HS-5 (cell line): ENCODE measurements at places on chromosomes 11 and 22.

DNA sequence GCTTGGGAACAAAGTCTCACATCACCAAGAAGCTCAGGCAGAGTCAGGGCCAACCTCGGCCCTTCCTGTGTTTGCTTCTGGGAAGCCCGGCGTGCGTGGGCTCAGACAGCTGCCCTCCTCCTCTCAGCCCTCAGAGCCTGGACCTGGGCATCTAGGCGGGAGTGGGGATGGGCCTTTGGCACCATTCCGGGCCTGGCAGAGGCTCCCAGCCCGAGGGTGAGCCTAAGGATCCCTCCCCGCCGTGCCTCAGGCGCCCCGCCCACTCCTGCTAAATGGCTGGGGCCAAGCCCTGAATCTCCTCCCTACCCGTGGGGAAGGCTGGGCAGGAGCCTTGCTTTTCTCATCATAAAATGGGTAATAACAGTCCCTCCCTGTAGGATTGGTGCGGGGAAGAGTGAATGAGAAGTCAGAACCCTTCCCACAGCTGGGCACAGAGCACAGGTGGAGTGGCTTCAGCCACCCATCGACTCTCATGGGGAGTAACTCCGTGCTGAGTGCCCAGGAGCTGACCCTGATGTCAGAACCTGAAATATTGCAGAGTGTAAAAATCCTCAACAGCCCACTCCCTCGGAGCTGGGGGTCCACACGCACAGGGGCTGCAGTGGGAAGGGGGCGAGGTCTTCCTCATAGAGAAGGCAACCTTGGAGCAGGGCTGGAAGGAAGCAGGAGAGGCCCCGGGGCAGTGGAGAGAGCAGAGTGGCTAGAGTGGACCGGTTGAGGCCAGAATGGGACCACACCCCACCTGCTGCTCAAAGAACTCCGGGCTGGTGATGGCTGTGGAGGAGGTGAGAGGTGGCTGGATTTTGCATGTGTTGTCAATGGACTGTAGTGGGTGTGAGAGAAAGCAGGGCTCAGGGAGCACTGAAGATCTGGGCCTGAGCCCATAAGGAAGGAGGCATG is 18.8 kb upstream of the CDKN1C start:
- DNase-seq = no peak

DNA sequence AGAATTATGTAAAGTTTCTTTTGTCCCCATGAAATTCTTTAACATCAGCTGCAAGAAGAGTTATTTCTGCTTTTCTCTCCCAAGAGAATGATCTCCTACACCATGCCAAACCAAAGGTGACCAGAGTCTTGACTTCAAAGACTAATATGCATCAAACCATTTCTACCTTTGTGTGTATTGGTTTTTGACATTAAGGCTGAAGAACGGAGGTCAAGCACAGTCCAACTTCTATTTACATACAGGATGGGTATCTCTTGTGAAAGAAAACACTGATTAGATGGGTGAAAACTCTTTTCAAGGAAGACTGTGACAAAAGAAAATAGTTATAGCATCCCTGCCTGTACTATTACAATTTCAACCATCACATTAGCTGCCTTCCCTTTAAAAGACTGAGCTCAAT is 256.3 kb downstream of the CADM1 start:
- DNase-seq = no peak

GRCh38 chr22:36586852-36587251 is 57.9 kb upstream of the EIF3D start:
- no peak for DNase-seq

- peak; percentile 90 for DNase-seq
Observed at GRCh38 chr22:30705710-30706651, 11.3 kb downstream of the OSBP2 start.

GRCh38 chr11:7974668-7975067 is 9.4 kb upstream of the NLRP10 start:
- DNase-seq = no peak

DNA sequence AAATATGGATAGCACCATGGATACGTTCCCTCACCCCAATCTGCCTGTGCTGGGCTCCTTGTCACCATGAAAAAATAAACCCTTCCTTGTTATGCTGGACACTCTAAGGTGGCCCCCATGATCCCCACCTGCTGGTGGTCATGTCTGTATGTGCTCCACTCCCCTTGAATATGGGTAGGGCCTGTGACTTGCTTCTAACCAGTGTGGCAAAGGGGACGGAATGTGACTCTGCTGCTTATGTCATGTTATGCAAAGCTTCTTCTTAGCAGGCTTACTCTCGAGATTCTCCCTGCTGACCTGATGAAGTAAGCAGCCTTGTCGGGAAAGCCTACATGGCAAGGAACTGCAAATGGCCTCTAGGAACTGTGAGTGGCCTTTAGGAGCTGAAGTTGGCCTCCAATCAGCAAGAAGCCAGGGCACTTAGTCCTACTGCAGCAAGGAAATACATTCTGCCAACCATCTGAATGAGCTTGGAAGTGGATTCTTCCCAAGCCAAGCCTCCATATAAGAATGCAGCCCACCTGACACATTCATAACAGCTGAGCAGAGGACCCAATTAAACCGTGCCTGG is 159.9 kb downstream of the CCDC34 start:
- DNase-seq = no peak

DNA sequence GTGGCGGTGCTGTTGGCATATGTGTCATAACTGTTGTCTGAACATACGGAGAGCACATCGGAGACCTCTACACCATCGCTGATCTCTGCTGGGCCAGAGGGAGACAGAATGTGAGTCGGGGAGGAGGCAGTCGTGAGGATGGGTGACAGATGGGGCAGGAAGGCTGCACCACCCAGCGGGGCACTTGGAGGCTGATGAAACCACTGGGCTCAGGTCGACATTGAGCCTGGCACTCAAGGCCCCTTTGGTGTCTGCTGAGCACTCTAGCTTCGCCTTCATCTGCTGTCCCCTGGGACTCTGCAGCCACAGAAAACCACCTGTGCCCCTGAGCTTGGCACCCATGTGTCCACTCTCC is 2.5 kb upstream of the KLHL35 start:
- no peak for DNase-seq

DNA sequence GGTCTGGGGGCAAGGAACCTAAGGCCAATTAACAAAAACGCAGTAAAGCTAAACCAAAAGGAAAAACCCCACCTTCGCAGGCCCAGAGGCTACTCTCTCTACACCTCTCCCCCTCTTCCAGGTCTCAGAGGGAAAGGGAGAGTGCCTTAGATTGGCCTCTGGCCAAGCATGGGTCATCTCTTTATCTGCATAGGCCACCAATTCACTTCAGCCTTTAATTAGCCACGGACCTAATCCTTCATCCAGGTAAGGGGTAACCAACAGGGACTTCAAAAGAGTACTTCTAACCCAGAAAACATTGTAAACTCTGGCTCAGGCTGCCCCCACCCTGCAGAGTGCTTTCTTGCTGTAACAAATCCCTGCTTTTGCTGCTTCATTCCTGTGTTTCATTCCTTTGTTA is 9.4 kb downstream of the VSTM5 start:
- DNase-seq = no peak

DNA sequence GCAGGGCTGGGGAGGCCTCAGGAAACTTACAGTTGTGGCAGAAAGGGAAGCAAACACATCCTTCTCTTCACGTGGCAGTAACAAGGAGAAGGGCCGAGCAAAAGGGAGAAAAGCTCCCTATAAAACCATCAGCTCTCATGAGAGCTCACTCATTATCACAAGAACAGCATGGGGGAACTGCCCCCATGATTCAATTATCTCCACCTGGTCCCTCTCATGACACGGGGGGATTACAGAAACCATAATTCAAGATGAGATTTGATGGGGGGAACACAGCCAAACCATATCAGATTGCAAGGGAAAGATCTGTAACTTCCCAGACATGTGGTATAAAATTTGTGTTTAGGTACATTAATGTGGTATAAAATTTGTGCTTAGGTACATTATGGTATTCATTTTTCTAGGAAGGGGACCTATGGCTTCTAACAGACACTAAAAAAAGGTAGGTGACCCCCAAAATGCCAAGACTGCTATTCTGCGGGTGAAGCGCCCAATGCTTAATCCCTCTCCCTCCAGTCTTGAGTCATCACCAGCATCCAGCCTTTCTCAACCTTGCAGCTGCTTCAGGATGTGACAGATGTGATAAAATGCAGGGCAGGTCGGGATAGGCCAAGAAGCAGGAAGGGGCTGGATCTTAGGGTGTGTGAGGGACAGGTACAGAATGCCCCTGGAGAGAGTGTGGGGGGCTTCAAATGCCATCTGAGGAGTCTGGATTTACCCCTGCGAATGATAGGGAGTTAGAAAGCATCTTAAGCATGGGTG is 57.7 kb upstream of the AMPD3 start:
- no peak for DNase-seq

- no peak for DNase-seq
Observed at GRCh38 chr11:72475381-72475780, 41.0 kb upstream of the CLPB start.

- DNase-seq = no peak
Observed at GRCh38 chr22:39725351-39726035, 154.9 kb downstream of the CACNA1I start.

- DNase-seq = no peak
Observed at GRCh38 chr22:36175892-36176291, 15.3 kb upstream of the APOL3 start.

DNA sequence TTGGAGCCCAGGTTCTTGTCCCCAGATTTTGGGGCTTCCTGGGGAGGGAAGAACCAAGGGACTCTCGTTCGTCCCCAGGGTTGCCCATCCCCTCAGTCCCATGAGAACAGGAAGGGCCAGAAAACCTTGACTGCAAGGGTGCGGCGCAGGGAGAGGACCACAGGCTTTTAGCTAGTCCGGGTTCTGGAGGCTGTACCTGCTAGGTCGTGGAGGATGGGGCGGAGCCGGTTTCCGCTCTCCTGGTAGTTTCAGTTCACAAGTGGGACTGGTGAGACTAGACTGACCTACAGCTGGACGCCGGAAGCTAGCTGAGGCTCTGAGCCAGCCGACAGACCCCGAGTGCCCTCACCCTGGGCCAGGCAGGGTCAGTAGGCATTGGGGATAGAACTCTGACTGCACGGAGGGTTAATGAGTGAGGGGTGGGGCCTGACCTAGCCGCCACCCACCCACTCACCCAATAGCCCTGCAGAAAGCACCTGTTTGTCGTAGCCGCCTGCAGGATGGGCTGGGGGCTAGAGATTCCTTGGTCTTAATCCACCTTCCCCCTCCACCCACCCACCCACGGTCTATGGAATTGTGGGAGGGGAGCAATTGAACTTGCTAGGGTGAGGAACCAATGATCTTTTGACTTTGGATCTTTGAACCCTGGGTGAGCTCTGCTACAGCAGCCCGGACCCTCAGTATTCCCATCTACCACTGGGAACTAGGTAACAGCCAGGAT is 1.5 kb downstream of the MAFF start:
- DNase-seq = no peak

DNA sequence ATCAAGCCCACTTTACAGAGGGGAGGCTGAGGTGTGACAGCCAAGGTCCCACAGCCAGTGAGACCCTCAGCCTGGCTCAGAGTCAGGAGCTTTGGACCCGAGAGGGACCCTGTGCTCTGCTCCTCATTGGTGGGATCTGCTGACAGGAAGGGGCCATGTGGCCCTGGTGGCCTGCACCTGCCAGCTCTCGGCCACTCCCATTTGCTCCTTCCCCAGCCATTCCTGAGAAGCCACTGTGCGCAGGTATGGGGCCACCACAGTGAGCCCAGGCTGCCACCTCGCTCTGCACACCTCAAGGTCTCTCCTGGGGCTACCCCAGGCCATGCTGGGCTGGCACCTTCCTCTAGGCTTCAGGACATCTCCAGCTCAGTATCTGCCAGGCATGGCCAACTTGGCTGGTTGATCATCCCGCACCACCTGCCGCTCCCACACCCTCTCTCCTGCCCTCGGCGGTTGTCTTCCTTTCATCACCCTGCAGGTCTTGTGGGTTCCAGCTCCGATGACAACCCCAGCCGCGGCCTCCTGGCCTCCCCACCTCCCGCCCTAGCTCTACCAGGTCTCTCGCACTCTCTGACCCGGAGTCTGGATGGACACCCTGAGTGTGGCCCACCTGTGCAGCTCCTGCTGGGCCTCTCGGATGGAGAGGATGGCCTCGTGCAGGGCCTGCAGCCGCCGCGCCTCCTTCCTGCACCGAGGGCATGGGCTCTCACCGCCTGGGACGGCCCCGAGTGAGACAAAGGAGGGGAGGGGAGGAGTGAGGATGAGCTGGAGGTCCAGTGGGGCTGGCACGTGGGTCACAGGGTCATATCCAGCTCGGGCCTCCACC is 32.2 kb upstream of the CARS1 start:
- no peak for DNase-seq

DNA sequence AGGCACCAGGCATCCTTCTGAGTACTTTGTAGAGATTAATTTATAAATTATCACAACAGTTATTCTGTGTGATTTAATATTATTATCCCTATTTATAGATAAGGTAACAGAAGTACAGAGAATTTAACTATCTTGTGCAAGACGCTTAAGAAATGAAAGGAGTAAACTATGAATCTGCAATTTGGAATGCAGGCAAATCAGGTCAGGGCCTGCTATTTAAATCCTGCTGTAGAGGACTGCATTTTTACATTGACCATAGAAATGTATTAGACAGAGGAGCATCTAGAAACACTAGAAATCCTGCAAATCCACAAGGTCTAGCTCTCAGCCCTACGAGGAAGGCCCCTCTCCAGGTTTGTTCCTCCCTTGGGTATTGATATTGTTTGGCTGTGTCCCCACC is 336.2 kb downstream of the ETS1 start:
- no peak for DNase-seq

DNA sequence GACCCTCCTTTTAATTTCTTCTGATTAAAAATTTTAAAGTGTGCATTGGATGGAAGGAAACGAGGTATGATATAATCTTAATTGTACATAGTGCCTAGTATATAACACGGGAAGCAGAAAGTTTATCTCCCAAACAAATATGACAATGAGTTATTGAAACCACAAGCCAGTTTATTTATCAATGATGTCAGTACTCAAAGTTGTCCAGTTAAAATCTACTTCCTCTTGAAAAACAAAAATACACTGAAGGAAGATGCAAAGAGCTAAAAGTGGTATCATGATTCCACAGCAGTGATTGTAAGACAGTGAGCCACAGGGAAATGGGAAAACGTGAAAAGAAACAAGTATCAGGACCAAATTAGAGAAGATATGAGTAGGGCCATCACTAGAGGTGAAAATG is 18.8 kb upstream of the OR5B21 start:
- DNase-seq = no peak

GRCh38 chr11:130391711-130392110 is 36.7 kb downstream of the ADAMTS8 start:
- DNase-seq = no peak

GRCh38 chr11:118170882-118171268 is 5.6 kb downstream of the SCN2B start:
- no peak for DNase-seq

- DNase-seq = no peak
Observed at GRCh38 chr11:43708776-43709175, 28.2 kb downstream of the HSD17B12 start.

- DNase-seq = no peak
Observed at GRCh38 chr22:49791682-49792081, 36.0 kb downstream of the BRD1 start.

- DNase-seq = no peak
Observed at GRCh38 chr11:64098318-64098831, 62.6 kb downstream of the FLRT1 start.

- no peak for DNase-seq
Observed at GRCh38 chr11:102614031-102614430, 11.1 kb downstream of the MMP20 start.

- DNase-seq = no peak
Observed at GRCh38 chr11:134643115-134644012, 231.3 kb upstream of the B3GAT1 start.
